ENCODE measurements at places on chromosomes 2 and 18.

DNA sequence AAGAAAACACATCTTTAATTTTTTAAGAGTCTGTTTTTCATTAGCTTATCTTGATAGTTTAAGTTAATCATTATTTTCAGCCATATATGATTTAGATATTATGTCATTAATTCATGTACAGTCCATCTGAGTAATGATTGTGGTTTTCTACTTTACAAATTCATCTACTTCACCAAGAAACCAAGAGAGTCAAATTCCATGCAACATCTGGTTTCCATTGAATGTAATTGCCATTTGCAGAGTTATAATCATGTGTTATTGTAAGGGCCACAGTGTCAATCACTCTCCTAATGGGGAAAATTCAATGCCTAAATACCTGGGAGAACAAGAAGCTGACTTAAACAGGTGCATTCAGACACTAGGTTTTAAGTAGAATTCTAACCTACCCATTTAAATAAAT lies 217.2 kb upstream of the OSR1 start:
- no peak for DNase-seq

GRCh38 chr18:28075501-28075900 lies 101.4 kb downstream of the CDH2 start:
- DNase-seq, result no peak

- no peak for DNase-seq
Observed at GRCh38 chr2:2146969-2147900, 183.8 kb downstream of the MYT1L start.

DNA sequence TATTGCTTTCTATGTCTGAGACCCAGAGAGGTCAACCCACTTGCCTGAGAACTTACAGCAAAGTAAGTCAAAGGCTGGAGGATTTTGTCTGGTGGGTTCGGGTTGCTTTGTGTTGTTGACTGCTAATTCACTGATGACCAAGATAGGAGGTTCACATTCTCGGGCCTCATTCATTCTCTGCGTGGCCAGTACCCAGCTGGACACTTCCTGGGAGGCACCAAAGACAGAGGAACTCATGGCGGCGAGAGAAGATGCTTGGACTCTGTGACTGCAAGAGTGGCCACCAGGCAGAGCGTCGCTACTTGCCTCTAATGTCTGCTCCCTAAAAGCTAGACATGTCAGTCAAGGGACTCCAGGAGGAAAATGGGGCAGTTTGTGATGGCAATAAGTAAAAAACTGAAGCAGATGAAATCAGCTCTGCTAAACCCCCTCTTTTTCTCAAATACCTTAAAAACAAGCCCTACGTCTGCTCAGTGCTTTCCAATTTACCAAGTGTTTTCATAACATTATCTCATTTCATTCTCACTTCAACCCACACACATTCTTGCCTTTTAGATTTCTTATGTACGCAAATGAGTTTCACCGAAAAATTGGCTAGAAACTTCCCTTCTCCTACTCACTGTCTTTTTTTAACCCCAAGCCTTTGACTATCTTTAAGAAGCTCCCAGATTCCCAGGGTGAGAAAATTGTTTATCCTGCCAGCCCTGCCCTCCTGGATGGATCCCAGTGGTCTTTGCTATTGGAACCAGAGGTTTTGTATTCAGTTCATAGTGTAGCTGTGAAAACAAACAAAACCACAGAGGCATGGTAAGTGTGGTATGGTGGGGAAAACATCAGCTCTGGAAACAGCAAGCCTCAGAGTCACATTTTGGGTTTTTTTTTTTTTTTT lies 4.9 kb upstream of the LBH start:
- no peak for DNase-seq

DNA sequence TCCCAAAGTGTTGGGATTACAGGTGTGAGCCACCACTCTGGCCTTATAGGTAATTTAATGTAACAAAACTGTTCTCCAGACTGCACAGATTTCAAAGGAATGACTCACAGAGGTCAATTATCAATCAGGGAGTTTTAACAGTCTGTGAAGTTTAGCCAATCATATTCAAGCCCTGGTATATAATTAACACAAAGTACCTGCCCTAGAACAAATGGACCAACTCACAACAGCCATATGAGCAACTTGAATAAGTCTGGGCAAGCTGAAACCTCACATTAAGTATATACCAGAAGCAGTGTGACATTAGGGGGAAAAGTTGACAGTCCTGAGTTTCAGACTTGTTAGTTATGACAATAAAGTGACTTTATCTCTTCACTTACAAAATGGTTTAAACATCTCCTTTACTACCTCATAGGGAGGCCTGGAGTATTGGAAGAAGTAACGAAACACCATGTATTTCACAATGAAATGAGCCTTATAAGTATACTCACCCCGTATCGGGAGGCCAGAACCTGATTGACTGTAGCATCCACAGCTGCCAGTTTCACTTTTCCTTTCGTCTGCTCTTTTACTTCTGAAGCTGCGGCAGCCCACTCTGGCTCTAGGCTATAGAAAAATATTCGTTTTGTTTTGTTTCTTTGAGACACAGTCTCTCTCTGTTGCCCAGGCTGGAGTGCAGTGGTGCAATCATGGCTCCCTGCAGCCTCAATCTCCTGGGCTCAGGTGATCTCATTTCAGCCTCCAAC lies 22.2 kb downstream of the PDIA6 start:
- DNase-seq, result no peak

DNA sequence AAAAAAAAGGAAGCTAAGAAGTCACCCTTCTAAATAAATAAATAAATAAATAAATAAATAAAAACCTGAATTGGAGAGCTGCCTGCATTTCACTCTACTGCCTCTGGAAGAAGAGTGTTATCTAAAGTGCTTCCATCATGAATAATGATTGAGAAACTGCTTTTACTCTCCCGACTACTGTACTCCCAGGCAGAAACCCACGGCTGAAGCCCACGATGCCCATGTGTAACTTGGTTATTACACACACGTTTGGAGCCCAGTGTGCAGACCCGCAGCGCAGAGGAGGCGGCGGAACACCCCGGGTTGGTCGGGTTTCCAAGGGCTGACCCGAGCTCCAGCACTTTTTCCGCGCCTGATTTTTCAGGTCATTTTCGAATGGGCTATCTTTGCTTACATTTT lies 697 bp upstream of the SPATS2L start:
- DNase-seq, result no peak

DNA sequence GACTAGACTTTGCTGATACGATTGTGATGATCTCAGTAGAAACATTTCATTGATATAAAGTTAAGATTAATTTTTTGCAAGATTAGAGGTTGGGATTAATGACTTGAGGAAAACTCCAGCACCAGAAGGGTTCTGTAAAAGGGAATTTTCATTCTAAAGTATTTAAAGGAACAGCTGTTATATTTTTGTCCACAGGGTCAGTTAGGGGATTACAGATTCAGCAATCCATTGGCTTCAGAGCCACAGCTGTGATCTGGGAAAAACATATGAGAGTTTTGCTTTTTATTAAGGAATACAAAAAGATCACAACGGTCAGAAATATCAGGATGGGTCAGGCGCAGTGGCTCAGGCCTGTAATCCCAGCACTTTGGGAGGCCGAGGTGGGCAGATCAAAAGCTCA lies 19.6 kb upstream of the REV1 start:
- no peak for DNase-seq

DNA sequence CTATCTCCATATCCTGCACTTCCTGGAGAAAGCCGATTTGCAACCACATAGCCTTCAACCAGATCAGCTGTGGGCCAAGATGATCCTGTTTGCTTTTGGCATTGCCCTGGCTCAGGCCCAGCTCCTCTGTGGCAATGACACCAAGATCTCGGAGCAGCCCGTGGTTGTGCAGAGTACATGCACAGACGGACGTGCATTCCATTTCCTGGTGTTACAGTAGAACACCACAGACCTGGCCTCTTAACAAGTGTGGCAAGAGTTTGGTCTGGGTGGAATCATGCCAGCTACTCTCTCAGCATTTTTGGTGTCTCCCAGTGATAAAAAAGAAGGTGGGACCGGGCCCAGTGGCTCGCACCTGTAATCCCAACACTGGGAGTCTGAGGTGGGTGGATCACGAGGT lies 20.0 kb downstream of the MALT1 start:
- DNase-seq, result no peak

- no peak for DNase-seq
Observed at GRCh38 chr2:15307526-15307925, 253.6 kb downstream of the NBAS start.

Data from stimulated activated CD8-positive, alpha-beta memory T cell treated with anti-CD3 and anti-CD28 coated beads, Interleukin-15, amount 100 ng/mL, for 1 hour (primary cell).